Kasumi-1 (cell line): ENCODE measurements at places on chromosomes 3 and 15.

- no peak for DNase-seq
Measured at GRCh38 chr3:56314842-56315241, 153.4 kb downstream of the ERC2 start.

DNA sequence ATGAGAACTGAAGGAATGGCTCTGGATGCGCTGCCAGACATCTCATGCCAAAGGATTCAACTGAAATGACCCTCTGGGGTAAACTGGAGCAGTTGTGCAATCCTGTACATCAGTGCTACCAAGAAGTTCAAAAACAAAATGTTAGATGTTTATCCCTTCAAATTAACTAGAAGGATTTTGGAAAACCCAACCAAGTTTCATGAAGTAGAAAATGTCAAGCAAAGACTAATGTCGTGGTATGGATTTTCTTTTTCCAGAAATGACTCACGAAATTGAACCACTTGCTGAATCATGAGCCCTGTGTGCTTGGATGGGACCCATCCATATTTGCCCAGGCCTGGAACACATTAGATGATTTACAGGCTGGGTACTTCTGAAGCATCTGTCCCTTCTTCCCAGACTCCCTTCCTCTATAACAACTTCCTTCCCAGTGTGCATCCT lies 101.6 kb downstream of the LRTM1 start:
- no peak for DNase-seq

DNA sequence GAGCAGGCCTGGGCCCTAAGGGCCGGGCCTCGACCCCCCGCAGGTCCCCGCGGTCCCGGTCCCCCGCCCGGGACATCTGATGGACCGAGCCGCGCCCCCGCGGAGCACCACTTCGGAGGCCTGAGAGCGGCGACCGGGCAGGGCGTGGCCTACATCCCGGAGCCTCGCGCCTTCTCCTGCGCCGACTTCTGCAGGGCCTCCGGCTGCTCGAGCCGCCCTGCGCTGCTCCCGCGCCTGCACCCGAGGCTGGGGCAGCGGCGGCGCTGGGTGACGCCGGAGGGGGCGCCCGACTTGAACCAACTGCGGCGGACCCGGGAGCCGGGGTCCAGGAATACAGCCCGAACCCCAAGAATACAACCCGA lies 14.9 kb upstream of the GP9 start:
- no peak for DNase-seq

DNA sequence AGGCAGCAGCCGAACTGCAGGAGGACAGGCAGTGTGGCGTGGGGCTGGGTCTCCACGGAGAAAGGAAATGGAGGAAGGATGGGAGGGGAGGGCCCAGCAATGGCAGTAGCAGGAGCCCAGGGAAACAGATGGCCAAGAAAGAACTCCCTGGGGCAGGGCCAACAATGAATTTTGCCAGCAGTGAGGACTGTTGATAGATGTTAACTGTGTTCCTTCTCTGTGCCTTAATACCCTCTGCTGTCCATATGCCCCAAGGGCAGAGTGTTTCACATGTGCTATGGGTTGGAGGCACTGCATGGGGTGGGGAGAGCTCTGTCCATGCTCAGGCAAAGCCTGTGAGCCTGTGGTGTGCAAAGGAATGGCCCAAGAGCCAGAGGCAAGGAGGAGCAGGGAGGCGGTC lies 70.8 kb upstream of the POMGNT2 start:
- DNase-seq, result peak; percentile 28

DNA sequence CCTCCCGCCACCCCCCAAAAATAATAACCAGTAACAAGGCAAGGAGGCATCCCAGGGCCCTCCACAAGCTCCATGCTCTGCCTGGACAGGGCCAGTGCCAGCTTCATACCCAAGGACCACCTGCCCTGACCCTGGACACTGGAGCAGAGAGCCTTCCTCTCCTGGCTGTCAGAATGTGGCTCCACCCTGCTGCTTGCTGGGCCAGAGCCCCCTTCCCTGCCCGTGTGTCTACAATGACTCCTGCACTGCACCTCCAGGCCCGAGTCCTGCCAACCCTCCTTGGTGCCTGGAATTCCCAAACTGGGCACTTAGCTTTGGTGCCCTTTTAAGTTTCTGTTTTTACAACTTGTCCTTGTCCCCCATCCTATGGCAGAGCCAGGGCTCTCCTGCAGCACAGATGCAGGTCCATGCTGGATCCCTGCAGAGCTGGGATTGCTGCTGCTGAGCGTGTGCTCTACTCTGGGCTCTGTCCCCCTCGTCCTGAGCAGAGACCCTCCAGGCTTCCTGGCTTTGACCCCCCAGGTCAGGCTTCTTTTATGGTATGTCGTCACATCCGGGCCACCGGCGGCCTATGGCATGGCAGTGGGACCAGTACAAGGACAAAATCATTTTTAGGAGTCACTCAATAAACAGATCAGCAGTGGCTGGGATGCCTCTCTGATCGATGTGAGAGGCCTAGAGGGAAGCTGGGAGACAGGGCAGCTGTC lies 11.4 kb upstream of the SNRPA1 start:
- DNase-seq, result no peak

- DNase-seq, result no peak
Measured at GRCh38 chr3:52078781-52079560, 22.6 kb upstream of the DUSP7 start.

DNA sequence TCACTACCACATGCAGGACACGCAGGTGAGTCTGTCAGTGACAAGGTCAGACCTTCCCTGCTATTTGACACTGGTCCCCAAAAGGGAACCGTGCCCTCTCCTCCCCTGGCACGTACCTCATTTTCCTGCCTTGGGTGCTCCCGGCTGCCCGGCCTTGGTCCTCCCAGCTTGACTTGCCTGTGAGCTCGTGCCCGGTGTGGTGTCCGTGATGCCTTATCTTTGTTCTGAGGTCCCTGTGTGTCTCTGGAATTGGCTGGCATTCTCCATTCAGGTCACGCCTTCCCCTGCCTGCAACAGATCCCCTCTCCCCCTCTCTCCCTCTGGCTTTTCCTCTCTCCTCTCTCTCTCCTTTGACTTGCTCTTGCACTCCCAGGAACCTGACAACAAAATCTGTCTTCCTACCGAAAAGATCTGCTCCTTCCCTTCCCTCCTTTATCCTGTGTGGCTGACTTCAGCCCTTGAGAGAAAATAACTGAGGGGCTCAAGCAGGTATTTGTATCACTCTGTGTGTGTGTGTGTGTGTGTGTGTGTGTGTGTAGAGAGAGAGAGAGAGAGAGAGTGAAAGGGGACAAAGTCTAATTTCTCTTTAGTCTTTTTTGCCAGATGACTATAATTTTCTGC lies at the start of gene MASP1:
TSS of gene MASP1 (minus strand) at position 226 of the 621 bp plus-strand sequence. CDS start at position 121, 105 bp downstream.
- no peak for DNase-seq

DNA sequence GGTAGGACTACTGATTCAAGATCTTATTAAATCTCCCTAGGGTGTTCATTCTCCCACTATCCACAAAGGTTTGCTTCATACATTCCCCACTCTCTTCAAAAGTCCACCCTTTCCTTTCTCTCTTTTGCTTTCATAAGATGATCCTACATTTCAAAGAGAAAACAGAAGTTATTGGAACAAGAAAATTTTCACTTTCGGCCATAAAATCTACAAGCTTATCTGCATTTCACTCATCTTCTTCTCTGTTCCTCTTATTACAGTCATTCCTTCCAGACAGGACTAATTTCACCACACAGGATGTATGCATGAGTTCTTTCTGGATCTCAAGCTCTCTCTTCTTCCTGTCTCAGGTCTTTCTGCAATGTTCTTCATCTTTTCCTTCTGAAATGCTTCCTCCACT lies 238.7 kb downstream of the ISL2 start:
- no peak for DNase-seq

GRCh38 chr15:59687836-59688235 lies 1.3 kb downstream of the BNIP2 start:
- peak; percentile 68 for DNase-seq

DNA sequence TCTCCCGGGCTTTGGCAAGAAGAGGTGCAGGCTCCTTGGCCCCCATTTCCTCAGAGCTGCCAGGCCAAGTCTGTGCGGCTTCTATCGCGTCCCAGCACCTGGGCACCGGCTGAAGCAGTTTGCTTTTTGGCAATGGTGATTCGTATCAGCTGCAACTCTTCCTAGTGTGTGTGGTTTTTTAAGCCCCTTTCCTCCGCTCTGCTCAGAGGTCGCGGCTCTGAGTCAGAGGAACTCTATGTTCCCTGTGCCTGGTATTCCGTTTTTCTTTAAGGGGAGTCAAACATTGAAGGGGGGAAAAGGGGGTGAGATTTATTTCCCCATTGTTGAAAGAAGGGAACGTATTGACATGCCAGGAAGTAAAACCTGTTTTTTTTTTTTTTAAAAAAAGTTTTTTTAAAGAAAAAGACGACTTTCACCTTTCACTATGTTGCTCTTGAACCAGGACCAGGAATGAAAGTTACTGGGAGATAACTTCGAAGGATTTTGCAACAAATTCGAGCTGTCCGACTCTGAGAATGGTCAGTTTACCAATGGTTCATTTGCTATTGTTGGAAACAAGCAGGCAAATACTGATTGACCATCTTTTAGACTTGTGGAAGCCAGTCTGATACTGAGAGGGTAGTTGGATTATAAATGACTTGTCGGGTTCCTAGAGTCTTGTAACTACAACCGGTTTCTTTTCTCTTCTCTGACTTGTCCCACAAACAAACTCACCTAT lies 1.1 kb downstream of the ARMC8 start:
- peak; percentile 53 for DNase-seq

DNA sequence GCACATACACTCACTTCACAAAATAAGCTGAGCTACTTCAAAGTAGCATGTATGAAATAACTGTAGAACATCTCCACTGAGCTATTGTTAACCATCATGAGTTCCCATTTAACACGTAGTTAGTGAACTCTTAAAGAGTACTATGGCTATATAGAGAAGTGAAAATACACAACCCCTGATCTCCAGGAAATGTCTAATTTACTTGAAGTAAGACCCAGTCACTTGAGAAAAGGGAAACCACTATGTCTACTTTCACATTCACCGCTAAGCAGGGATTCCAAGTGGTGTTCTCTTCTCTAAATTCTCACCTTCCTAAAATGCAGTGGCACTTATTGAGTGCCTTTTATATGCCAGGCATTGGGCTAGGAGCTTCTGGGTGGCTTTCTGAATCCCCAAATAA lies 35.0 kb upstream of the COLQ start:
- peak; percentile 31 for DNase-seq

- no peak for DNase-seq
Measured at GRCh38 chr3:64895991-64896895, 208.4 kb upstream of the ADAMTS9 start.

DNA sequence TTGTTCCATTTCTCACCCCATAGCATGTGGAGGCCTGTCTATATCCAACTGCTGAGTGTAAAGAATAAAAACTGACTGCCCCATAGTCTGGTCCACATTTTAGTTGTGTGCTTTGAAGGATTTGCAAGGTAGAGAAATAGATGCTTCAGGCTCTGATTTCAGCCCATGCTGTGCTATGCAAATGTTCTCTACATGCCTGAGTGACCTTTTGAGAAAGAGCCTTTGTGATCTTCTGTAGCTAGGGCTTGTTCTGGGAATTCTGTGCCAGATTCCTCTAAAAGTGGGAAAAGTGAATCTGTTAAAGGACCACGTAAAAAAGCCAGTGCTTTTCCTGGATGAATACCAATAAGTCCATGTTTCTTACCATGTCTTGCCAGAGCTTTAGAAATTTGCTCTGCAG lies 5.2 kb downstream of the KCTD6 start:
- DNase-seq, result no peak

GRCh38 chr3:132351222-132351806 lies 34.1 kb downstream of the ACP3 start:
- no peak for DNase-seq

DNA sequence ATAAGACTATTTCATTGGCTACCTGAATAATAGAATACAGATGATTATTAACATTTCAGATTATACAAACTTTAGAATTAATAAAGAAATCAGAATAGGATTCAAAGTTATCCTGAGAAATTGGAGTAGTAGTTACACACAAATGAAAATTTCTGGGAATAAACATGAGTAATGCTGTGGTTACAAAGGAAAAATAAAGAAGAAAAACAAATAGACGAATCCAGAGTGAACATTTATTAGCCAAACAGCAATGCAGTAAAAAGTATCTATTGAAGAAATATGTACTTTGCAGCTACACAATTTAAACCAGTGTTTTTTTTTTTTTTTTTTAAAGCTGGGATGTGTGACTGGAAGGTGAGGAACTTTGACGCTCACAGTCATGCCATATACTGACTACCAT lies 1159.2 kb downstream of the TUSC7 start:
- no peak for DNase-seq
